ENCODE measurements at places on chromosomes 3 and 15.

- DNase-seq, result peak; percentile 59
These were observed 82.1 kb upstream of the LRRFIP2 start for GRCh38 chr3:37256447-37256846.

GRCh38 chr3:51340013-51340829, 44.9 kb upstream of the MANF start:
- DNase-seq, result peak; percentile 33

GRCh38 chr3:150848864-150849263, 56.4 kb downstream of the MINDY4B start:
- DNase-seq, result no peak

- no peak for DNase-seq
These were observed 349.4 kb downstream of the LRTM1 start for GRCh38 chr3:54578417-54578816.

GRCh38 chr3:197368330-197368729, 69.9 kb upstream of the DLG1 start:
- peak; percentile 43 for DNase-seq

- no peak for DNase-seq
These were observed 33.9 kb upstream of the MEX3B start for GRCh38 chr15:82079736-82080135.

DNA sequence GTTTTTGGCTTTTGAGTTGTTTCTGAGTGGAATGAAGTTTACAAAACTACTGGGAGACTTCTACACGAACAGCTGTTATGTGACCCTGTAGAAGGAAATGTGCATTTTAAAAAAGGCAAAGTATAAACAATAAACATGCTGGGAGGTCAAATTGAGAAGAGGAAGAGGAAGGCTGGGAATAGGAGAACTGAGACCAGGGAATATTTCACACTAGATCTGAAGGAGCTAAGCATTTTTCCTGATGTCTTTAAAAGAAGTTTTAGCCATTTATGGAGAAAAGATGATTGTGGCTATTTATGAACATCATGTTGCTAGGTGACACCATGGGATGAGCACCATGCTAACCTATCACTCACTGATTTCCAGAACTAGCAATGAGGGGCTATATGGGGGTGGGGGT, 76.3 kb upstream of the FAM98B start:
- no peak for DNase-seq

DNA sequence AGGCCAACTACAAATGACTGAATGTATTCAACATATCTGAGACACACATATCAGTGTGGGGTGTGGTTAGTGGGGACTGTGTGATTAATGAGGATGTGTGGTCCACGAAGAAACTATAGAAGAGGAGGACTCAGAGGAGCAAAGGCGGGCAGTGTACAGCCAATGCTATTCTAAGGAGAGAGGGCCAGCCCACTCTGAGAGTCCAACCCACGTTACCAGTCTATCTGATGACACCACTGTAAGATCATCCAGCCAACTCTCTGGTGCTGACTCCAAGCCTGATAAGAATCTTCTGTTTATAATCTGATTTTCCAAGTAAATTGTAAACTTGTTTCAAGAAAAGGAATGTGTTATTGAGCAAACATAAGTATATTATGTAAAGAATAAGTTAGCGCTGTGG, 47.2 kb downstream of the MCF2L2 start:
- DNase-seq, result no peak

DNA sequence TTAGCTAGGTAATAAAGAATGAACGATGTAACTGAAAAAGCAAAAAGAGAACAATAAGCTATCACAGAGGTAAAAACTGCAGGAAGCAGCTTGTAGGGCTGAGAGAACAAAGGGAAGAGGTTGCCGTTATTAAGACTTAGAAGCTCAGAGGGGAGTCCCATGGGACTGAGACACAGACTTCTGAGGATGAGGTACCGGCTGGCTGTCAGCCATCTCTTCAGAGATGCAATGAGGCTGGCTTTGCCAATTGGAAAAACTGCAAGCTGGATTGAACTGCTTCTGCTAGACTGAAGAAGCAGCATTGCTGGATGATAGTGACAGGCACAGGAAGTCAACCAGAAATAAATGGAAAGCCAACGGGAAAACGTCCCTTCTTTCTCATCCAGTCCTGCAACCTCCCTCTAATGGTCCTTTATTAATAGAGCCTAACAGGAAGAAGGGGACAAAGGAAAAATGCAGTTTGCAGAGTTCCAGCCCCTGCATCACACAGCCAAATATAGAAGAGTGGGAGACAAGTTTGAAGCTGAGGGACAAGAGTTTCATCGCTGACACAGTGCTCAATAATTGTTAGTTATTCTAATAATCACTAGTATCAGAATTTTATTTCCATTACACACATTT, 21.1 kb upstream of the KLHL6 start:
- DNase-seq, result no peak
